Liver (tissue), 10 donors: ENCODE measurements at places on chromosomes 3 and 15.

DNA sequence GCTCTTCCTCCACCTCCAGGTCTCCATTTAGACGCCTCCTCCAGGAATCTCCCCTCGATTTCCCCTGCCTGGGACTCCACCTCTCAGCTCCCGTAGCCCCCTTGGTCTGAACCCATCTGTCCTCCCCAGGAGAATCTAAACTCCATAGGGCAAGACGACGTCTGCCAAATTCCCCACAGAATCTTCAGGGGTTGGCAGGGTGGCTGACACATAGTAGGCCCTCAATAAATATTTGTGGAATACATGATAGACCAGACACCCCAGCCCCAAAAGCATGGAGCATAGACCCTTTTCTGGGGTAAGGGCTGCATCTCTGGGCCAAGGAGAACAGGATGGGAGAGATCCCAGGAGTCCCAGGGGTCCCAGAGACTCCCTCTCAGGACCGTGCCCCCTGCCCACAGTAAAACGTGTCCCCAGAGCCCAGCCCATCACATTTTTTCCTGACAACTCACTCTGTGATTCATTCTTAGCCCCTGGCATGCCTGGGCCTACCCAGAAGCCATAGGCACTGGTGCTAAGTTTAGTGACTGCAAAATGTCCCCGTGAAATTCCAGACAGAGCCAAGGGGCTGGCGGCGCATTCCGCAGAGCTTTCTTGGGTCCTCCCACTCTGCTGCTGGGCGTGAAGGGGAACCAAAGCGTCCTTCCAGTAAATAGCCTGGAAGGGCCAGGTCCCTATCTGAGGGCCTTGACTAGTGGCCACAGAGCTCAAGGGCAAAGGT is 78.0 kb upstream of the SLC6A6 start:
- DNase-seq, result no peak

- peak; percentile 22 for DNase-seq
These were observed 281.7 kb downstream of the XXYLT1 start for GRCh38 chr3:194989241-194989640.

GRCh38 chr15:77019521-77020331 is 24.8 kb downstream of the PSTPIP1 start:
- DNase-seq, result no peak

DNA sequence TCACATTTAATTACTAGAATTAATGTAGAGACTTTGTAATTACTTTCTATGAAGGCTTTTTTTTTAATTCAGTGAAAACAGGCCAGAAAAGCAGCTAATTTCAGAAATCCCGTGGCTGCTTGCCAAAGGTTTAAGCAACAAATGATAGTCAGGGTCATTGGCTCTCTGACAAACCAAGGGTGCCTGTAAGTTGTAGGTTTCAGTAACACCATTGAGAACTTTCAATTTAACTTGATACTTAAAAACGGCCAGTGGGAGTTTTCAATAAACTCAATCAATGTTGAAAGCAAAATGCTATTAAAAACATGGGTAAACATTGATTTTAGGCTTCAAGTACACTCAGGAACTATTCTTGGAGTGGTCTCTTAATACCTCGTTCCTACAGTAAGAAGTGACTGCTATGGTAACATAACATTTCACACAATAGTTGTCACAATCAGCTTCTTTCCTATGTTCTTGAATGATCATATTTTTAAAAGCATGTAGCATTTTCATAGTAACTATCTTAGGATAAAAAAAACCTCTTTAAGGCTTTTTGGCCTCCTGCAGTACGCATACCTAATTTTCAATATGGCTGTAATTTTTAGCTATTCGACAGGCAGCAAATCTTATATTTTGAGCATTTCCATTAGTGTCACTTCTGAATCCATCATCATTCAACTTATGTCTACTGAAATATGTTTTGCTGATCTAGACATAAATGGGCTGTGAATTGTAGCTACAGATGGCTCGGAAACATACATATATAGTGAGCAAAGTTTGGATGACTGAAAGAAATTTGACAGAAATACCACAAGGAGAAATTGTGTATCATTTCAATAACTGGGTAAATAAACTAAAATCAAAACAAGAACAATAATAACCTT is 592.1 kb upstream of the GBE1 start:
- no peak for DNase-seq

- DNase-seq, result peak; percentile 79
These were observed 40.8 kb downstream of the CHST14 start for GRCh38 chr15:40511472-40512133.

GRCh38 chr3:168620854-168621253 is 525.1 kb upstream of the GOLIM4 start:
- DNase-seq, result no peak

- no peak for DNase-seq
These were observed 856.1 kb downstream of the SI start for GRCh38 chr3:164222197-164222596.

DNA sequence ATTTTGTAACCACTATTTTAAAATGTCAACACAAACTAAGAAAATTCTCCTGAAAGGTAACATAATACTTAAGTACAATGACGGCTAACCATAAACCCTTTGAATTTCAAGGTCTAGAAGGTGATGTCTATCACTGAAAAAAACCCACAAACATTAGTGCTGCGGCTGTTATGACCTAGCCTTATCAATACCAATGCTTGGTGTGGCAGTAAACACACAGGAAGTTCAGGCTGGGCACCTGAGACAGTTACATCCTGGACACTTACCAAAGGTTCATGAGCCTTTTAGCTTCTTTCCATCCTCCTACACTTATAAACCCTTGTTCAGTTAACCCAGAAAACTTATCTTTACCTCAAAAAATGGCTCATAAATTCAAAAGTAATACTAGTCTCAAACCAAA is 5.8 kb downstream of the HSPBAP1 start:
- no peak for DNase-seq

GRCh38 chr3:72434296-72434695 is 413.9 kb downstream of the SHQ1 start:
- DNase-seq, result no peak

DNA sequence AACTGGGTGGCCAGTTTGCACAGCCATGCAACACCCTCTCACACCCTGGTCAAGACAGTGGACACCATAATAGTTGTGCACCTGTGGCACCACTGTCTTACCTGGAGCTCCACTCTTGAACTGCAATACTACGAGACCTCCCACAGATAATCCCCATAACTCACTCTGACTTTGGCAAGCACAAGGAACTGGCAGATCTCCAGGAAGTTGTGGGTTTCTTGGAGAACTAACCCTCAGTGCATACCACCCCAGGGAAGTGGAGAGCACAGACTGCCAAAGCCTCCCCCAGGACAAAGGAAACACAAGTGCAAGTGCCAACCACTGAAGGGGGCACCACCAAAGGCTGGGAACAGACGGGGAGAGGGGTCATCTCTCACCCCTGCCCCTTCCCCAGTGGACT is 318.6 kb downstream of the SUCLG2 start:
- DNase-seq, result no peak

DNA sequence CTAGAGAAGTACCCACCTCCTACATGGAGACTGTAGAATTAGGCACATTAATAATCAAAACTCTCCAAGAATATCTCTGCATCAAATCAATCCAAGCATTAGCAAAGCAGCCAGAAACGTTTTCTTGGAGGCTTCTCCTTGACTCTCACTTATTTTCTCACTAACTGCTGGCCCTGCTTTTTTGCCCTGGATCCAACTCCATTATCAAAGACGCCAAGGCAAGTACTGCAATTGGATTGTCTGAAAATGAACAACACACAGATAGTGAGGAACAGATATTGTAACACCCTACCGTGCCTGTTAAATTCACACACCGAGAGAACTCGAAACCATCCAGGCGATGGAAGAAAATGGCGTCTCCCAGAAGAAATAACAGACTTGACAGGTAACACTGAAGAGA is 256.2 kb upstream of the MDFIC2 start:
- no peak for DNase-seq

GRCh38 chr3:128402319-128402718 is 64.4 kb downstream of the DNAJB8 start:
- no peak for DNase-seq

- DNase-seq, result no peak
These were observed 74.7 kb downstream of the RASA2 start for GRCh38 chr3:141561426-141562034.

- DNase-seq, result no peak
These were observed 46.3 kb downstream of the FMN1 start for GRCh38 chr15:33148129-33148751.
